ENCODE measurements at places on chromosomes 1 and 21.

GRCh38 chr1:40825435-40825788 is 36.8 kb downstream of the CITED4 start:
- DNase-seq, result no peak

DNA sequence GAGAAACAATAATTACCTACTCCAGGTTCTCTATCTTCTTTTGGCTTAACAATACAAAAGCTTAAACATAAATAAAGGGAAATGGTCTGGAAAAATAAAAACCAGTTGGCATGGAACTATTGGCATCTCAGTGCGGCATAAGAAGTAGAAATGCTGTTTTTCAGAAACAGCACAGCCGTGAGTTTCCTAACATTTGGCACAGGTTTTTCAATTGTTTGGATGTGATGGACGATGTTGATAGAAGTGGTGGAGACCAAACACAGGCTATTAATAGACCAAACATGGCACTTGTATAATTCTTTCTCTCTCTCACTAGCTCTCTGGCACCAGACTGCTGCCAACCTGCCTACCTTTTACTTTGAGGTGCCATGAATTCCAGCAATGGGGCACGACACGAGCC is 36.2 kb downstream of the KCNN3 start:
- DNase-seq, result no peak

DNA sequence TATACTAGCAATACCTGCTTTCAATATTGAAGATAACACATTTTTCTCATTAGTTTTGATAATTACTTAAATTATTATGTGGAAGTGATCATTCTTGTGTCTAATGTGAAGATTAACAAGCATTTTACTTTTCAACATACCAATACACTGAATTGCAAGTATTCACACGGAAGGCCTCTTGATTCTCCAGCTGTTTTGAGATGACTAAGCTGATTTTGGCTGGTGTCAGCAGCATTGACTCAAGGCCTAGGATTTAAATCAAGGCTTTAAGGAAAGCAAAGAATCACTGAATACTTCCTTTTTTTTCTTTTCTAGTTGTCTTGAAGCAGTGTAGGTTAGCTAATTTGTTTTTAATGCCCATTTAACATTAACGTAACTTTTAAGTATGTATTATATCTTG is 373.7 kb downstream of the SRGAP2C start:
- no peak for DNase-seq

GRCh38 chr1:95532335-95532734 is 298.3 kb downstream of the RWDD3 start:
- no peak for DNase-seq

DNA sequence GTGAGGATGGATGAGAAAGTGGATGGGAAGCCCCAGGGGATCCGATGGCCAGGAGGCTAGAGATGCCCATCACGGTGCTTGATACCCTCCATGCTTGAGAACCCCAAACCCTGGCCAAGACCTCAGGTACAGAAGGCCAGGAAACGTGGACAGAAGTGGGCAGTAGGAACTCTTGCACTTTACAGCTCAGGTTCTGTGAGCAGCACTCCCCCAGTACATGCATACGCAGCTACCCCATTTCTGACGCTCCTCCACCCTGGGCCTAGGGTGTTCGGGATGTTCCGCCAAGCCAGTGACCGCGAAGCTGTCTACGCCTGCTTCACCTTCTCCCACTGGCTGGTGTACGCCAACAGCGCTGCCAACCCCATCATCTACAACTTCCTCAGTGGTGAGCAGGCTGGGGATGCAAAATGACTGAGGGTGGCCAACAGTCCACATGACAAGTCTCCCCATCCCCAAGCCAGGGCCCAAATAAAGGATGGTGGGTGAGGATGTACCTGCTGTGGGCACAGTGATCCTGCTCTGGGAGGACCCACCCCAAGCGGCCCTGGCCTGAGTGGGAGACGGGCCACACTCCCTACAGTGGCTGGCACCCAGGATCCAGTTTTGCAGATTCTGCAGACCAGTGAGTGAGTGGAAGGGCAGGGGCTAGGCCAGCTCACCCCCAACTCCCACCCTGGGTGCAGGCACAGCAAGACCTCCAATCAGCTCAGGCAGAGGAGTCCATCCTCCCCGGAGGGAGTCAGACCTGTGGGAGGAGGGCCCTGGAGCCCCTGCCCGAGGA is 7.4 kb downstream of the HCRTR1 start:
- DNase-seq, result no peak

DNA sequence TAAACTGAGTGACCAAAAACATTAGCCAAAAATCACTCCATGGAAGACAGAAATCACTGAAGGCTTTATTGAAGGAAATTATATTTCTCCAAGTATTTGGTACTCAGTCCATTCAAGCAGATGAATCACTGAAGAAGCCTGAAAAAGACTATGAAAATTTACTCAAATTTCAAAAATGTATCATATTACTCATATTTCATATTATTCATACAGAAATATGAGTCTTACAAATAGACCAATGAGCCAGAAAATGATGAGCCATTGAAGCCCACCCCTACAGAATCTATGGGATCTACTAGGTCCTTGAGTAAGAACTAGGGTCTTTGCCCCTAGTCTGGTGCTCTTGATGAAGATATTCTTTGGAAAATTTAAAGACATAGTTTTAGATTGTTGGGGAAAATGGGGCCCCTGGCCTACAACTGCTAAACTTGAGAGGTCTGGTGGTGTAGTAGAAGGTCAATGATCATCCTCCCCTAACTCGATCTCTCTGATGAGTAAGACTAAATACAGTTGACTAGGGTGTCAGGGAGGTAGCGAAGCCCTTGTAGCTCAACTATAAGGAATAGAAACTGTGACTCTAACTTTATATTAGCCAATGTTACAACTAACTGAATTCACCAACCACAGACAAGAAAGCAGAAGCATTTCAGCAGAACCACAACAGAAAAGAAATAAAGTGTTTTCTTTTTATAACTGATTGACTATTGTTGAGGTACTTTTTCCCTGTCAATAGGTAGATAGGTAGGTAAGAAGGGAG is 81.0 kb downstream of the NOTCH2 start:
- DNase-seq, result no peak

DNA sequence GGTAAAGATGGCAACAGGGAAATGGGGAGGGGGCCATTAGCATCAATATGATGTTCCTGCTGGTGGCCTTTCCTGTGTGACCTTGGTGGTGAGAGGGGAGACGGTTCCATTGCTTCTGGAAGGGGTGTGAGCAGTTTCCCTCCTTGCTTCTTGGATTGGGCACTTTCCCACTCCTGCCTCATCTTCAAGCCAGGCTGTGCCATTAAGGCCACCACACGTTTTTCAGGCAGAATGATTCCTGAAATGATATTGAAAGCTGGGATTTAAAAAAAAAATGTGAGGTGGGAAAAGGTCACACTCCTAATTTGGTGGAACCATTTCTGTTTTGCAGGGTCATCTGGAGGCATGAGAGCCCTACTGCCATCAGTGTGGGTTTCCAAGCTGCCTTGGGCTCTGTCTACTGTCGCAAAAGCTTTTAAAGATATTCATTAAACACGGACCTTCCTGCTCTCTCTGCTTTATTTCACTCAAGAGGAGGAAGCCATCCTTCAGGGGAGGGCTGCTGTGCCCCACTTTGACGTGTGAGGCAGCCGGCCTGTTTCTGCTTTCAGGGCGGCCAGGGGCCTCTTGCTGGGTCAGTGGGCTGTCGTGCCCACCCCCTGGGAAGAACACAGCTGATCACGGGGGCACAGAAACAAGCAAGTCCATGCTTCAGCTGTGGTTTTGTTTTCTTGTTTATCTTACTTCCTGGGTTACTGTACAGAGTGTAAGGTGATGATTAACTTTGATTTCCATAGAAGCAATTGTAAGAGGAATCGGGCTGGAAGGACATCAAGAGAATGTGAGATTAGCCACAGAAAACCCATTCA is 8.0 kb downstream of the RIIAD1 start:
- DNase-seq, result no peak

DNA sequence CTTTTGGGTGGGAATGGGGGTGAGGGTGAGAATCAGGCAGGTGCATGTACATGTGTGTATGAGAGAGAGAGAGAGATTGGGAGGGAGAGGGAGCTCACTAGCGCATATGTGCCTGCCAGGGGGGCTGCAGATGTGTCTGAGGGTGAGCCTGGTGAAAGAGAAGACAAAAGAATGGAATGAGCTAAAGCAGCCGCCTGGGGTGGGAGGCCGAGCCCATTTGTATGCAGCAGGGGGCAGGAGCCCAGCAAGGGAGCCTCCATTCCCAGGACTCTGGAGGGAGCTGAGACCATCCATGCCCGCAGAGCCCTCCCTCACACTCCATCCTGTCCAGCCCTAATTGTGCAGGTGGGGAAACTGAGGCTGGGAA is 95.0 kb downstream of the EPHB2 start:
- no peak for DNase-seq
